ENCODE measurements at places on chromosomes 7 and 10. TPM values are rescaled to one million over a fixed set of nuclear protein-coding genes. Genes with fewer than 3 reads are reported as not detected.

The OR2A1 gene
- not detected for polyA plus RNA-seq

DNA sequence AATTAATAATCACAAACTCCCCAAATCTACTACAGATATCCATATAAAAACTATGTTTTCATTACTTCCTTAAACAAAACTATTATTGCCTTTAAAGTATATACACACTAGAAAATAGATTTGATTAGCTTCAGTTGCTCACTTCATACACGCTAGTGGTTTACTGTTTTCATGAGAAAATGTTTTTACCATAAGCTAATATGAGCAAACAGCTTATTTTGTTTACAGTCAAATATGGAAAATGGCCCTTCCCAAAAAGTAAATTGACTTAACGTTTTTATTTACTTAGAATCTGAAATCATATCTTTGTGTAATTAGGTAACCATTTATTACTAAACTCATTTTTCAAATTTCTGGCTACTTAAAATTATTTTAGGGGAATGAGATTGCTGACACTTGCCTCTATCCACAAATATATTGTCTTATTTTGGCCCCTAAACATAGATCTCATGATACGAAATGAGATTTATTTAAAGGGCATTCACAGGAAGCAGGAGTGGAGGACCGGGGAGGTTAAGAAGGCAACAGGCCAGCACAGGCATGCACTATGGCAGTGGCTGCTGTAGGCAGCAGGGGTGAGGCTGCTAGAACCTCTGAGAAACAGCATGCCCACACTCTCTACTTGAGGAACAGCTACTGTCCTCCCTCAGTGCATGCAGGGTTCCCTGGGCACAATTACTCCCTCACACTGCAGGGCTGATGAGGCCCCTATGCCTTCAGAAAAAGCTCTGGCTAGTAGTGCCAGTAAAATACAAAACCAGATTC lies 29.6 kb upstream of the SOSTDC1 start:
- H3K4me3 ChIP-seq = no peak overlapping the region
- H3K36me3 ChIP-seq = no peaks in the 10 kb centered on the region
- no peak for DNase-seq

The AASS gene
- polyA plus RNA-seq = not detected

DNA sequence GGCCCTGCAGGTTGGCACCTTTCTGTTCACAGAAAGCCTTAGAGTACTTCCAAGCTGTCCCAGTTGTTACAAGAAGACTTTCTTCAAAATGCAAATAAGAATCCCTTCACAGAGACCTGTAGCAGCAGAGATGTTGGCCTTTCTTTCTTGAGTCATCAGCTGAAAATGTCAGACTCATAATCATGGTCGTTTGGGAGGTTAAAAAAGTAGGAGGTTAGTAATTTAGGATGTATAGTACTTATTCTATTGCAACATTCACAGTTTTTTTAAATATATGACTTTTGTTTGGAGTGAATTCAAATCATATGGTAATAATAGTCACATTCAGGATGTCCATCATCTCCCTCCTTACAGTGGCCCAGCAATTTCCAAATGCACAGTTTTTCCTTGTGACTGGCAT lies 223.9 kb upstream of the GLI3 start:
- peaks cover 2% of the 10 kb centered on the region for H3K27me3 ChIP-seq
- no peak overlapping the region for H3K4me3 ChIP-seq
- no peaks in the 10 kb centered on the region for H3K36me3 ChIP-seq
- H3K4me1 ChIP-seq = no peaks in the 10 kb centered on the region
- H3K27ac ChIP-seq = no peak overlapping the region

All from immature natural killer cell (primary cell).